Urinary bladder (tissue), 4 donors: ENCODE measurements at places on chromosomes 6 and 20. TPM values are rescaled to one million over a fixed set of nuclear protein-coding genes. Genes with fewer than 3 reads are reported as not detected.

Gene MACROD2
- total RNA-seq = 28.2 TPM

- DNase-seq = no peak
Observed at GRCh38 chr6:14816116-14816859, 429.6 kb upstream of the JARID2 start.

GRCh38 chr20:32438331-32438858 lies 80.3 kb downstream of the ASXL1 start:
- DNase-seq = no peak

- DNase-seq = no peak
Observed at GRCh38 chr6:129701721-129702455, 8.1 kb downstream of the ARHGAP18 start.

GRCh38 chr6:5672581-5673011 lies 334.1 kb downstream of the NRN1 start:
- no peak for DNase-seq

DNA sequence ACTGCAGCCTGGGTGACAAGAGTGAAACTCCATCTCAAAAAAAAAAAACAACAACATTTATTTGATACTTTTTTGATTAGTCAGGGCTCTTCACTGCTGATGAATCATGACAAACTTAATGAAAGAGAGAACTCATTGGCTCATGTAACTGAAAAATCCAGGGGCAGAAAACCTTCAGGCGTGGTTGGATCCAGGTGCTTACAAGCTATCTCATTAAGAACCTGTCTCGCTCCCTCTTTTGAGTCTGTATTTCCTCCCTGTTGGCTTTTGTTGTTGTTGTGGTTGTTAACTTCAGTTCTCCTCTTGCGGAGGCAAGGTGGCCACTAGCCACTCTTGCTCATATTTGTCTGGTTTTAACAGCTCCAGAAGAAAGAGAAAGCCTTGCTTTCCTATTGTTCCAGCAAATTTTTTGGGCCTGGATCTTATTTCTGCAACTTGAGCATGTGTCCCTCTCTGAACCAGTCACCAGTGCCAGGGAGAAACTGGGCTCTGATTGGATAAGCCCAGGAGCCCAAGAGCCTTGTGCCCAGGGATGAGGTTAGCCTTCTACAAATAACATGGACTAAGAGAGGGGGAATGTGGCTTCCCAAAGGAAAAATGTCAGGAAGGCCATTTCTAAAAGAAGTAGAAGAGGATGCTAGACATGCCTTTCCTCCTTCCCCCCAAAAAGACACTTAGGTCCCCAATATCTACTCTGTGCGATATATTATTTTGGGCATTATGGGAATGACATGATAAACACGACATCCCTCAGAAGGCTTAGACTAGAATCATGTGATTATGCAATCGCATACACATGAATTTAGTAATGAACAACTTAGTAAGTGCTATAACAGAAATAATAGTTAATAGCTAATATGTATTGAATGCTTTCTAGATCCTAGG lies 64.5 kb downstream of the PHACTR2 start:
- no peak for DNase-seq

- no peak for DNase-seq
Observed at GRCh38 chr6:1123386-1124375, 188.2 kb upstream of the FOXQ1 start.

- DNase-seq = no peak
Observed at GRCh38 chr20:39699166-39699725, 737.1 kb downstream of the DHX35 start.

DNA sequence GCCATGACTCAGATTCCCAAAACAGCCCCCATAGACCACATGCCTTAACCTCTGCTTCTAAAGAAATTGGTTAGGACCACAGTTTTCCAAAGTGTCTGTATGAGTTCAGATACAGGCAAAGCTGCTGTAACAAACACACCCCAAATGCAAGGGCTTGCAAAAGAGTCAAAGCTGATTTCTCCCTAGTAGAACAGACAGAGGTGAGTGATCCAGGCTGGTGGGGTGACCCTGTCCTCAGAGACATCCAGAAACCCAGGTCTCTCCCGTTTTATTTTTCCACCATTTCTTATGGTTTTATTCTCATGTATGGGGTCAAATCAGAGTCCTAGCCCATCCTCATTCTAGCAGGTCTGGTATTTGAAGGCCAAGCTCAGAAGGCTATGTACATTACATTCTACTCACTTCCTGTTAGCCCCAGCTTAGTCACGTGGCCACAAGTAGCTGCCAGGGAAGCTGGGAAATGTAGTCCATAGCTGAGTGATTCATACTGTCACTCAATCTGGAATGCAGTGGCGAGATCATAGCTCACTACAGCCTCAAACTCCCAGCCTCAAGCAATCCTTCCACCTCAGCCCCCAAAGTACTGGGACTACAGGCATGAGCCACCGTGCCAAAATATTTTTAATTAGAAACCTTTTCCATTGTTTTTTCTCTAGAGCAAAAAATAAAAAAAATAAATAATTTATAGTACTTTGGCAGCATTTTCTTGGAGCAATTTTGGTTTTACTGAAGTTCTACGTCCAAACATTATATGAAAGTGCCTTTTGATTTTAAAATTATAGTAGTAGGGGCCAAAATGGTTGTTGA lies 175.2 kb downstream of the ZMYND8 start:
- no peak for DNase-seq

Gene PSORS1C2
- total RNA-seq = not detected

Gene PPIL6
- total RNA-seq = 11.9 TPM

GRCh38 chr6:16729183-16729691 lies 32.0 kb downstream of the ATXN1 start:
- no peak for DNase-seq

Gene HSPA1B
- 137 TPM for total RNA-seq

GRCh38 chr20:45593498-45593897 lies 14.4 kb upstream of the WFDC8 start:
- DNase-seq = no peak

DNA sequence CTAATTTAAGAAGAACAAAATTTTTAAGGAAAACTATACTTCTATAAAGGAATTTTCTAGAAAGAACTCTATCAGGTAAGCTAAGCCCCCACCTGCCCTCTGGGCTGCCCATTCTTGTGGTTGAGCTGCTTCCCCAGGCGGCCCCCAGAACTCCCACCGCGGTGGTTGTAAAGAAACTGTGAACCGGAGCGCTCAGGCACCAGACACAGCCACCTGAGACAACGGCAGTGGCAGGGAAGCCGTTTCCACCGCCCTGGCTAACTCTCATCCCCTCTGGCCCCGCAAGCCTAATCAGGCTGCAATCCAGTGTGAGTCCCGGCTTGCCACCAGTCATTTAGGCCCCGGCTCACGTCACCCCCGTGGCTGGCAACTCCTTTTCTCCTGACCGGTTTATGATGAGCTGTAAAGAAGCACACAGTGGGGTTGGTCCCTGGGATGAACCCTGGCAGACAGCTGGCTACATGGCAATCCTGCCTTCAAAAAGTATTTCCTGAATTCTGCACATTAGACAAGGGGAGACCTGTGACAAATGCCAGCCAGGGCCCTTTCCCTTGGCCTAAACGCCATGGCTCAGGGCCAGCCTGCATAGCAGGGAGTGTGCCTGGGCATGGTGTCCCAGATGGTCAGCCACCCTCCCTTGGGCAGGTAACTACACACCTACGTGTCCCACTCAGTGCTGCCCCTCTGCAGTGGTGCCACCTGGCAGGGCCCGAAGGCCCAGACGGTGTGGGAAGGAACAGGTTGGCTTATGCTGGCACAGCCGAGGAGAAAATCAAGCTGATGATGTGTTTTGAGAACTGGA lies 63.8 kb upstream of the GPR31 start:
- DNase-seq = no peak

Gene CCR6
- not detected for total RNA-seq

Gene SNHG17
- 4.6 TPM for total RNA-seq

- DNase-seq = no peak
Observed at GRCh38 chr6:94478133-94479005, 1059.0 kb upstream of the EPHA7 start.

DNA sequence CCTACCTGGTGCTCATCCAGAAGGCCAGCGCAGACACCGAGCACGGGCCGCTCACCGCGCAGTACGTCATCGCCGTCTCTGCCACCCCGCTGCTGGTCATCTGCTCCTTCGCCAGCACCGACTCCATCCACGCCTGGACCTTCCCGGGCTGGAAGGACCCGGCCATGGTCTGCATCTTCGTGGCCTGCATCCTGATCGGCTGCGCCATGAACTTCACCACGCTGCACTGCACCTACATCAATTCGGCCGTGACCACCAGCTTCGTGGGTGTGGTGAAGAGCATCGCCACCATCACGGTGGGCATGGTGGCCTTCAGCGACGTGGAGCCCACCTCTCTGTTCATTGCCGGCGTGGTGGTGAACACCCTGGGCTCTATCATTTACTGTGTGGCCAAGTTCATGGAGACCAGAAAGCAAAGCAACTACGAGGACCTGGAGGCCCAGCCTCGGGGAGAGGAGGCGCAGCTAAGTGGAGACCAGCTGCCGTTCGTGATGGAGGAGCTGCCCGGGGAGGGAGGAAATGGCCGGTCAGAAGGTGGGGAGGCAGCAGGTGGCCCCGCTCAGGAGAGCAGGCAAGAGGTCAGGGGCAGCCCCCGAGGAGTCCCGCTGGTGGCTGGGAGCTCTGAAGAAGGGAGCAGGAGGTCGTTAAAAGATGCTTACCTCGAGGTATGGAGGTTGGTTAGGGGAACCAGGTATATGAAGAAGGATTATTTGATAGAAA lies 2.0 kb downstream of the SLC35D3 start:
- DNase-seq = no peak

DNA sequence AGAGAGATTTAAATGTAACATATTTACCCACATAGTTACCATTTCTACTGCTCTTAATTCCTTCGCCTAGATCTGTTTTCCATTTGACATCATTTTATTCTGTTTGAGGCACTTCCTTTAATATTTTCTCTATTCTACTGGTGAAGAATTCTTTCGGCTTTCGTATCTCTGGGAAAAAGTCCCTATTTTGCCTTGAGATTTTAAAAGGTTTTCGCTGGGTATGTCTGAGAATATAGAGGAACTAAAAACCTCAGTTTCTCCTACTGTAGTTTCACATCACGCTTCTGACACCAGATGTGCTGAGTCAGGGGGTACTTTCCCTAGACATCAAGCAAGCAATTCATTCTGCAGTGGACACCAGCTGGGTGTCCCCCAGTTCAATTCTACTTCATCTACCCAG lies 61.7 kb downstream of the E2F3 start:
- DNase-seq = no peak

GRCh38 chr20:2361035-2361593 lies 19.6 kb upstream of the TGM6 start:
- DNase-seq = no peak

DNA sequence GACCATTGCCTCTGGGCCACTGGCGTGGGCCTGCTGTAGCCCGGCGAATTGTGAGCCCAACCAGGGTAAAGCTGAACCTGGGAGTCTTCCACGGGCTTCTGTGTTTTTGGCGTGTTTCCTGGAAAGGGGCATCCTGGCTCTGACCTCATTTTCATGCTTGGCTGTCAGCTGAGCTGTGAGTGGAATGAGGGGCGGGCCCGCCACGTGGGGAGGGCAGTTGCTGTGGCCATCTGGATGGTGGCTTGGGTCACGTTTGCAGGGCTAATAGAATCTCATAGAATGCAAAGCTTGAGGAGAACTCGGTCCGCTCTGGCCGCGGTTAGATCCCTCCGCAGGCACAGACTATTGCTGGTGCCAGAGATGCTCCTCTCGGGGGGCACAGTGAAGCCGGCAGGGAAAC lies 263.0 kb downstream of the SMOC2 start:
- no peak for DNase-seq

DNA sequence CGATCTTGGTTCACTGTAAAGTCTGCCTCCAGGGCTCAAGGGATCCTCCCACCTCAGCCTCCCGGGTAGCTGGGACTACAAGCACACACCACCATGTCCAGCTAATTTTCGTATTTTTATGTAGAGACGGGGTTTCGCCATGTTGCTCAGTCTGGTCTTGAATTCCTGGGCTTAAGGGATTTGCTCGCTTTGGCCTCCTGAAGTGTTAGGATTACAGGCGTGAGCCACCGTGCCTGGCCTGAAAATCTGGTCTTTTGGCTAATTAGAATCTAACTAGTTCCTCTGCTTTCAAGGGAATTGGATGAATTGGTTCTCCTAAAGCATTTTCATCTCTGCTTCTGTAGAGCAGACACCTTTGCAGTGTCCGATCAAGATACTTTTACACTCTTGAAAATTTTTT lies 51.3 kb downstream of the NCOA3 start:
- DNase-seq = no peak

DNA sequence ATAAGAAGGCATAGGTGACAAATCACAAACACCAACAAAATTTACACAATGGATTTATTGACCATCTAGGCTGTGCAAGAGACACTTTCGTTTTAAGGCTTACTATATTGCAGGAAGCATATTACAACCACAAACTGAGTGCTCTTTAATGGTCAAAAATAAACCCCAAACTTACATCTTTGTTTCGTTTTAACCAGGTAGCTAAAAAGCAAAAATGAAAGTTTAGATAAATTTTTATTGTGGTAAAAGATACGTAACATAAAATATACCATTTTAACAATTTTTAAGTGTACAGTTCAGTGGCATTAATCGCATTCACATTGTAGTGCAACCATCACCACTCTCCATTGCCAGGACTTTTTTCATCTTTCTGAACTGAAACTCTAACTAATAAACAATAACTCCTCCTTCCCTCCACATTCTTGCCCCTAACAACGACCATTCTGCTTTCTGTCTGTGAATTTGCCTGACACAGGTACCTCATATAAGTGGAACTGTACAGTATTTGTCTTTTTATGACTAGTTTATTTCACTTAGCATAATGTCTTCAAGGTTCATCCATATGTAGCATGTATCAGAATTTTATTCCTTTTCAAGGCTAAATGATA lies 32.3 kb upstream of the DUSP22 start:
- DNase-seq = no peak

GRCh38 chr20:25539742-25540672 lies 45.3 kb downstream of the NINL start:
- no peak for DNase-seq

DNA sequence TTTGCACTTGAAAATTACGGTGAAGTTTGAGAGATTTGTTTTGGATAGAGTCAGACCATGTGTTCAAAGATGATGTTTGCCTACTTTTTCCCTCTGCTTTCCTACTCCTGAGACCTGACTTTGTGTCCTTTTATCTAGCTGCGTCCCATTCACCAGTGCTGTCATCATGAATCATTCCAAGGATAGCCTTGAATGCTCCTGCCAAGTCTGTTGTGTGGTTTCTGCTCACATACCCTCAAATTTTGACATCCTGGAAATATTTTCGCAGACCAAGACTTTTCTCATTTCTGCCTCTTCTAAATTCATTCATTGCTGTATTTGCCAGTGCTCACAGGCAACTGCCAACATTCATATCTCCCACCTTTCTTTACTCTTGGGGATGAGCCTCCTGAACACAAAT lies 175.9 kb upstream of the SCGN start:
- no peak for DNase-seq

- DNase-seq = no peak
Observed at GRCh38 chr6:36663504-36664446, 14.7 kb upstream of the CDKN1A start.

Gene HLA-F
- total RNA-seq = 12.5 TPM
